ENCODE measurements at places on chromosomes 1 and 21.

DNA sequence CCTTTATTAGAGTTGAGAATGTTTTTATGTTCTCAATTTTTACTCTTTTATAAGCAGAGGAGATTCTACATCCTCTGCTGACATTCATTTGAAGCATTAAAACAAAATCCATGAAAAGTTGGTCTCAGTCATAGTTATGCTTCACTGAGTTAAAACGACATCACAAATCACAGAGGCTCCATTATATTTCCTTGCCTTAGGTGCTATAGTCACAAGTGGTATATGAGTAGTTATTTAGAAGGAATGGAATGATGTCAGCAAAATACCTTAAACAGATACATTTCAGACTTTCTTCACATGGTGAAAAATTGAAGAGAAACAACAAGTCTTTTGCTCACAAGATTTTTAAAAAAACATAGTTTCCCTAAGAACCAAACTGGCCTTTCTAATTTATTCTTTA, 11.7 kb upstream of the METTL13 start:
- DNase-seq: no peak

DNA sequence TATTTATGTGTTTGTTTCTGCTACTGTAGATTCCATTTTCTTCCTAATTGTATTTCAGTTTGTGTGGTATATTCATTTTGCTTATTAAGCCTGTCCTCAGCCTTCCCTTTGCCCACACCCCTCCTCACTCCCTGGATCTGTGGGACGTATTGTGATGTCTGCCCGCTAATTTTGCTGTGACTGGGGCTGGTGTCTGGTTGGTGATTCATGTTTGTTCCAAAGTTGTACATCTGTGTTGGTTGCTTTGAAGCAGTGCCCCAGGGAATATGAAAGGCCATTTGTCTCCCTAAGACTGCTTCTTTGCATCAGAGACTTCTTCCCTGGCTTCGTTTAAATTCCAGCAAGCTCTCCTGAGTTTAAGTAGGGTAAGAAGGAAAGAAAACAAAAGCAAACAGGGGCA, 289.5 kb upstream of the SGIP1 start:
- DNase-seq: no peak

DNA sequence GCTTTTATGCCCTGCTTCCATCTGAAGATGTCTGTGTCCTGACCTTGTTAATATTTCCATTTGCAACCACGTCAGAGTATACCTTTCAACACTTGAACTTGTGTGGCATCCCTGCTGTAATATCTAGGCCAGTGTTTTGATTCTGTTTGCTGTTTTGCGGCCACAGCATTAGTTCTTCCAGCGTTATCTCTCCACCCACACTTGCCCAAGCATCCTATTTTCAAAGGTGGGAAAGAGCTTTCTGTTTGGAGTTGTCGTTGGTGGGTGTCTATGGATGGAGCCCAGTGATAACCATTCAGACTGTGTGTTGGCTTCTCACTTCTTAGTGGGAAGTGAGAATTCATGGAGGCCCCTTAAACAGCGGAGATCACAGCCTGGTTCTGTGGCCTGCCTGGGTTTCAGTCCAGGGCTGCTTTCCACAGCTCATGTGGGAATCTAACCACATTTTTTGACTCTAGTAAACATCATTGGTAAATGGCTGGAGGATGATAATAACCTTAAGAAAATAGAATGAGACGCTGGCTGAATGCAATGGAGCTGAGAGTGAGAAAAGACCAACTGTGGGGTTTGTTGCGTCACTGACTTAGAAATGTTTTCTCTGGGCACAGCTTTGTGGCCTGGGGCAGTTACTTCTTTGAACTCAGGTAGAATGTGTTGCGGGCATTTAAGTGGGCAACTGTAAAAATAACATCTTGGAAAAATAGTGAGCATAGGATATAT, 7.6 kb downstream of the TENT5C start:
- DNase-seq: no peak

- no peak for DNase-seq
Observed at GRCh38 chr1:228289239-228289849, 81.5 kb downstream of the OBSCN start.

- DNase-seq: no peak
Observed at GRCh38 chr1:100428160-100428559, 75.9 kb downstream of the CDC14A start.

DNA sequence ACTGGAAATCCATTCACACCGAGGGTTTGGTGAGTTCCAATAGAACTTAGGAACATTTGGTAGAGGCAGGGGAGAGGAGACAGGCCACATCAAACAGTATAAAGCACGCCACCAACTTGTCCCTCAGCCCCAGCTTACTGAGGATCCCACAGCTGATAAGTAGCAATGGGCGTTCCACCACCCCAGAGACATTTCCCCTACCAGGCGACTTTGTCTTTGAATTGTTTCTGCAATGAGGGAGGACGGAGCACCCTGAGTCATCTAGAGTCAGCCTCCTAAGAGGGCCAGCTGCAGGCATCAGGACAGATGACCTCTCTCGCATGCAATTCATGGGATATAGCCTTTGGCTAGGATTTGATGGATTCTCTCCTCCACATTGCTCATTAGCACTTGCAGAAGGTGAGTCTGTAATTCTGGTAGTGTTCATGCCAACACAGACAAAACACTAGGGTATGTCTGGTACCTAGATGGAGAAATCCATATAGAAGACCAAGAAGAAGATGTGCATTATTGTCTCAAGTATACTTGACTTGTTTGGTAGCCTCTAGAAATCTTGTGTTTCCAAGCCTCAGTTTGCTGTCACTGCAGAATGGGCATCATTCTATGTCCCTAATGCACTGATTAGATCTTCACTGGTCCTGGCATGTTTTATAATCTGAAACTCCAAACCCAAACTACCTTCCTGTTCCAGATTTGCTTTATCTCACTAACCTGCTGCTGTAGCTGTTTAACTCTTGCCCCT, 69.0 kb downstream of the RRAGC start:
- DNase-seq: no peak

DNA sequence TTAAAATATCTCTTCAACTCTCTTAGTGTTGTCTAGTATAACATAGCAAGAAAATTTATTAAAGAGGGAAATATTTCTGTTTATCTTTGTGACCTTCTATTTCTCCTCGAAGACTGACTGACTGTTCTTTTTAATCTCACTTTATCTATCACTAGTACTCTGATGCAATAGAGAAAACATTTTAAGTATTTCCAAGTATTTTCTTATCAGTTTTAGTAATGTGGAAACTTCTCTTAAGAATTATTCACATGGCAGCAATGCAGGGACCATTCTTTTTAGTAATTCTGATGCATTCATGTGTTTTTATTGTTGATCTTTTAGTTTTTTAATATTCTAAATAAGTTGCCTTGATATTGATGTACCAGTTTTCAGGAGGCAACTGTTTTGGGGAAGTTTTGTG, 115.7 kb downstream of the NEK7 start:
- no peak for DNase-seq

DNA sequence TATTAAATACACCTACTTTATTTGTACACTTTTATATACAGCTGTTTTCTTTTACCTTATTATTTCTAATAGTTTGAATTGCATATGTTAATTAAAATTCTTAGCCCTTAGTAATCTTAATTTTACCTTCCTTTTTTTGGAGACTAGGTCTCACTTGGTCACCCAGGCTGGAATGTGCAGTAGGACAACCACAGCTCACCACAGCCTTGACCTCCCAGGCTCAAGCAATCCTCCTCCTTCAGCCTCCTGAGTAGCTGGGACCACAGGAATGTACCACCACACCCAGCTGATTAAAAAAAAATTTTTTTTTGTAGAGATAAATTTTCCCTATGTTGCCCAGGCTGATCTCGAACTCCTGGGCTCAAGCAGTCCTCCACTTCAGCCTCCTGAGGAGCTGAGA, 15.0 kb upstream of the SDC3 start:
- no peak for DNase-seq

- no peak for DNase-seq
Observed at GRCh38 chr1:216005916-216006315, 417.3 kb downstream of the USH2A start.

- DNase-seq: no peak
Observed at GRCh38 chr1:24261977-24262376, 57.2 kb upstream of the GRHL3 start.

GRCh38 chr1:2199042-2199810, 4.7 kb upstream of the FAAP20 start:
- DNase-seq: peak; percentile 91

DNA sequence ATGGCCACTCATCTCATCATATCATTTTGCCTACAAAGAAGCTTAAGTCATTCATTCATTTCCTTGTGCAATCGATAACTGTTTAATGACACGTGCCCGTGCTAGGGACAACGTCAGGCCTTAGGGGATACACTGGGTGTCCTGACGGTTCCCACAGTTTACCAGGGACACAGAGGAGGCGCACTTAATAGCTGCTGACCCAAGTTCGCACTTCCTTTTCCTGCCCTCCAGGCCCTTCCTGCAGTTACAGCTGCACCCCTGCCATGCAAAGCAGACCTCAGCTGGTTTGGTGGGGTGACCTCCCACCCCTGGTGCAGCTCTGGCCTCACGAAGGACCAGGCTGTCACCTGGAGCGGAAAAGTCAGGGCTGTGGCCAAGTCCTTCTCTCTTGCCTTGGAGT, 4.2 kb downstream of the SPATA21 start:
- no peak for DNase-seq

DNA sequence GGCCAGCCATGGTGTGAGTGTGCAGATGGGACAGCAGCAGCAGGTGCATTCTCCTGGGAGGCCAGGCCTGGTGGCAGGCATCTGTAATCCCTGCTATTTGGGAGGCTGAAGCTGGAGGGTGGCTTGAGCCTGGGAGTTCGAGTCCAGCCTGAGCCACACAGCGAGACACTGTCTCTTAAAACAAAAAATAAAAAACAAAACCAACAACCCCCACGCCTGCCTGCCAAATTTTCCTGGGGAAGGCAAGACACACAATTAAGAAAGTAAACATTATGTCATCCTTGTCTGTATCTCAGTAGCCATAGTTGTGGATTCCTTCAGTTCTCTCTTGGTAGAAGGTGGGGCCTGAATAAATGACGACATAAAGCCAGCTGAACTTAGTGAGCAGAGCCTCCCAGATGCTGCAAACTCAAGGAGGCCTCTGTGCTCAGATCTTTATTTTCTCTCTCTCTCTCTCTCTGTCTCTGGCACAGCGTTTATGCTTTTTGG, 57.6 kb upstream of the CD34 start:
- DNase-seq: no peak

DNA sequence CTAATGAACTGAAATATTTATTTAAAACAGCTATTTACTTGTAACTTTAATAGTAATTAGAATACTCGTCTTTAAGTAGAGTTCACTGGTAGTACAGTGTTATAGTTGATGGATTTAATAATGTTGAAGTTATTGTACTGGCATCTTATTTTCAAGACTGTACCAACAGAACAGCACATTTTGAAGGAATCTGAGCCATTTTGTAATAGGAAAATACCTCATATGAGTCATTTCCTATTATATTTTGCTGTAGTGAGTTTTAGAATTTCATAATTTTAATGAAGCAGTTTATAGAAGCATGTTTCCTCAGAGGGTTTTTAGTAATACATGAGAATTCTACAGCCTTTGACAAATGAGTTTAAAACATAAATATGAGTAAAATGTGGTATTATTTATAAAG, 258.3 kb downstream of the OLFM3 start:
- no peak for DNase-seq

DNA sequence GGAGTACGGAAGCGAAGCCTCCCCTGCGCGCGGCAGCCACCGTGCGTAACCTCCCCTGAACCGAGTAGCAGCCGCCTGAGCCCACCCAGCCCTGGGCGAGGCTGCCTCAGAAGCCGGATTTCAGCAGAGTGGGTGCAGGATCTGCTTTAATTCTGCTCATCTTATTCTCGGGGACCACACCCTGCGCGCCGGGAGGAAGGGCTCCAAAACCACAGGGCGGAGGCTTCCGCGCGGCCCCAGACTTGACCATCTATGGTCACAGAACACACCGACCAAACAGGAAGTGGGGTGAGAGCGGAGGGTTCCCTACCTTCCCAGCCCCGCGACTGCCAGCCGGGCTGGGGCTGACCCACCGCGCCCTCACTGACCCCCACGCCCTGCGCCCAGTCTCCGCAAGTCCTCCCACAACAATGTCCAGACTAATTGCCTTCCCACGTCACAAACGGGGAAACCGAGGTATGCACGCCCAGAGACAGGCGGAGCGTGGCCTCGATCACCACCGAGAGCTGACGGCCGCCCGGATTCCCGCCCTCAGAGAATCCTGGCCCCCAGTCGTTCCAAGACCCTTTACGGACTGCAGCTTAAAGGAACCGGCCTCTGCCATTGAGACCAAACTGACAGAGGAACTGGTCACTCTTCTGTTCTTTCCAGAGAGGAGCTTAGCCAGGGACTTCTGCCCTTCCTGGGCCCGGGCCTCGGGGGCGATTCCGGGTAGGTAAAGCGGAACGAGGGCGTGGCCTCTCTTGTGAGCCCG, 595 bp upstream of the CAP1 start:
- DNase-seq: peak; percentile 91

DNA sequence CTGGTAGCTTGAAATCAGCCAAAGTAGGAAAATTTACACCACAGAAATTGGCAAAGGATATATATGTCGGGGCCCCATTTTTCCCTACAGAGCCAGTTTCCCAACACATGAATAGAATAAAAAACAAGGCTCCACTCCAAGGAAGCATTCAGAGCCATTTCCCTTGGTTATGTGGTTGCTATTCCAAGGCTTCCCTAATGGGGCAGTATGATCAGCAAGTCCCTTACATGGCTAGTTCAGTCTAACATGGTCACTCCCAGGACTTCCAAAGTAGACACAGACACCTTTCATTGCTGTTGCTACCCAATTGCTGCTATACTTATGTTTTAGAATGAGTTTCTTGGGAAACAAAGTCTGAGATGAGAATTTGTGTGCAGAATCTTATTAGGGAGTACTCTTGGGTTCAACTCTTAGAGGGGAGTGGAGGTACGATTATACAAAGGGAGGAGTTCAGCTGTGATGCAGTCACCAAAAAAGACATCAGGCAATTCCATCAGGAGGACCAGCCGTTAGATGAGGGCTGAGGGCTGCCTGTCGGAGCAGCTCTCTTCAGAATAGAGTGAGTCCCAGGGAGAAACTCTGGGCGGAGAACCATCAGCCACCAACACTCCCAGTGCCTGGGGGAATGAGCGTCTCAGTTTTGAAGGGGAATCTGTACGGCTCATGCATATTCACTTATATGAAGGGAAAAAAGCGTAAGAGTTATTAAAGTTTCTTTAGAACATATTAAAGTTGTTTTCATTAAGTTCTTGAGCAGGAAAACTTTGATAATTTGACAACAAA, 92.9 kb downstream of the C21orf91 start:
- no peak for DNase-seq

DNA sequence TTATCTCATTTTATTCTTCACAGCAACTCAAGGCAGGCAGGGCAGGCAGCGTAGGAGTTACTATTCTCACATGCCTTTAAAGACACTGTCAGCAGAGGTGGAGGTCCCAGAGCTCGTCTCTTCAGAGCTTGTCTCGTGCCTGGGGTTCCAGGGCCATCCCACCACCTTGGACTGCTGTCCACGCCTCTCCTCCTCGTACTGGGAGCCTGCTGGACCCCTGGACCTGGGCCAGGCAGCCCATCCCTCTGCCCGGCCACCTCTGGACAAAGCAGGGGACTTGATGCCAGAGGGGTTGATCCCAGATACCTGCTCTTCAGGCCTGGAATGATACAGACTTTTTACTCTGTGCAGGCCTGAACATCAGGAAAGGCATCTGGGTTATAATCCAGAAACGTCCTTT, 546.8 kb downstream of the KIF26B start:
- peak; percentile 26 for DNase-seq

GRCh38 chr1:207412845-207413244, 41.3 kb upstream of the CR2 start:
- DNase-seq: no peak

- no peak for DNase-seq
Observed at GRCh38 chr1:174841747-174842146, 158.0 kb upstream of the CACYBP start.
